ENCODE measurements at places on chromosomes 13 and 19.

GRCh38 chr13:52949742-52950141 lies 78.9 kb upstream of the OLFM4 start:
- DNase-seq, result no peak

DNA sequence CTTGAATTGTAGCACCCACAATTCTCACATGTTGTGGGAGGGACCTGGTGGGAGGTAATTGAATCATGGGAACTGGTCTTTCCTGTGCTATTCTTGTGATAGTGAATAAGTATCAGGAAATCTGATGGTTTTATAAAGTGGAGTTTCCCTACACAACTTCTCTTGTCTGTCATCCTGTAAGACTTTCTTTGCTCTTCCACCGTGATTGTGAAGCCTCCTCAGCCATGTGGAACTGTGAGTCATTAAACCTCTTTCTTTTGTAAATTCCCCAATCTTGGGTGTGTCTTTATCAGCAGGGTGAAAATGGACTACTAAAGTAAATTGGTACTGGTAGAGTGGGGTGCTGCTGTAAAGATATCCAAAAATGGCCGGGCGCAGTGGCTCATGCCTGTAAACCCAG lies 215.6 kb downstream of the LIG4 start:
- DNase-seq, result no peak

GRCh38 chr13:45298206-45298505 lies 42.8 kb downstream of the TPT1 start:
- DNase-seq, result no peak

DNA sequence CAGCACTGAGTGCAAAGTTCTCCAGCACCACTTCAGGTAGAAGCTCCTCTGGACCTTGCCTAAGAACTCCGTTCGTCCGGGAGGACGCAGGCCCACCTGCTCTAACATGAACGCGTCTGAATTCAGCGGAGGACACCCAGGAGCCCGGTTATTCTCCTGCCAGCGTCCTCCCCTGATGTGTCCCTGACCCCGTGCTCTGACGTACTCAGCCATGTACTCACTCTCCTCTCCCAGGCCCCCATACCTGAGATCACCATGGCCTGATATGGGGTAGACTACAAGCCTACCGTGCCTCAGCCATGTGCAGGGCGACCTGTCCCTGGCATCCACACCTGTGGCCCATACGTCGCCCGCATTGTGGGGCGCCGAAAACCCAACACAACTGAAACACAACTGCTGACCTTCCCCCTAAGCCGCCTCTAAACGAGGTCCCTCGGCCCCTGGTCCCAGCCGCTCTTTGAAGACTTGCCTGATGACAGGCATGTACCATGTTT lies 744 bp upstream of the ZNF584 start:
- no peak for DNase-seq

DNA sequence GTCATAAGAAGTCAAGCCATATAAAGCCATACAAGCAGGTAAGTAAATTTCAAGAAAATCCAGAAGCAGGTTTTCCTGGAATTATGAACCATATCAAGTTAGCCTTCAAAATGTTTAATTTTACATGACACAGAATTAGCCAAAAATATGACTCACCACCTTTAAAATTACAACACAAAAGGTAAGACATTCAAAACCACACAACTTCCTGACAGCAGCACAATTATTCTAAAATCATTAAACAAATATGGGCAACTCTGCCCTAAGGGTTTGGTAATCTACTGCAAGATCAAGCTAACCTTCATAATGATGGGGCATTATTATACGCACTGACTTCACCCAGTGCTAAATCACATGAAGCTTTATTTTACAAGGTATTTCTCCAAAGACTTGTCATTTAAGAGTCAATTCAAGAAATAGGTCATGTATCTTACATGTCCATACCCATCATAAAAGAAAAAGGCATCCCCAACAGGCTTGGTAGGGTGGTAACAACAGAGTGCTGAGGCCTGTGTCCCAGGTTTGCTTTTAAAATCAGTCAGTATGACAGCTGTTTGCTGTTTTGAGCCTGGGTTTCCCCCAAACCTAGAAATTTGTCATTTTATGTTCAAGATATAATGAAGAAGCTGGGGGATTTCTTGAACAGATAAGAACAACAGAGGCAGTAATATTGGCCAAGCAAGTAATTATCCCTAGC lies 15.2 kb downstream of the RCBTB1 start:
- no peak for DNase-seq

DNA sequence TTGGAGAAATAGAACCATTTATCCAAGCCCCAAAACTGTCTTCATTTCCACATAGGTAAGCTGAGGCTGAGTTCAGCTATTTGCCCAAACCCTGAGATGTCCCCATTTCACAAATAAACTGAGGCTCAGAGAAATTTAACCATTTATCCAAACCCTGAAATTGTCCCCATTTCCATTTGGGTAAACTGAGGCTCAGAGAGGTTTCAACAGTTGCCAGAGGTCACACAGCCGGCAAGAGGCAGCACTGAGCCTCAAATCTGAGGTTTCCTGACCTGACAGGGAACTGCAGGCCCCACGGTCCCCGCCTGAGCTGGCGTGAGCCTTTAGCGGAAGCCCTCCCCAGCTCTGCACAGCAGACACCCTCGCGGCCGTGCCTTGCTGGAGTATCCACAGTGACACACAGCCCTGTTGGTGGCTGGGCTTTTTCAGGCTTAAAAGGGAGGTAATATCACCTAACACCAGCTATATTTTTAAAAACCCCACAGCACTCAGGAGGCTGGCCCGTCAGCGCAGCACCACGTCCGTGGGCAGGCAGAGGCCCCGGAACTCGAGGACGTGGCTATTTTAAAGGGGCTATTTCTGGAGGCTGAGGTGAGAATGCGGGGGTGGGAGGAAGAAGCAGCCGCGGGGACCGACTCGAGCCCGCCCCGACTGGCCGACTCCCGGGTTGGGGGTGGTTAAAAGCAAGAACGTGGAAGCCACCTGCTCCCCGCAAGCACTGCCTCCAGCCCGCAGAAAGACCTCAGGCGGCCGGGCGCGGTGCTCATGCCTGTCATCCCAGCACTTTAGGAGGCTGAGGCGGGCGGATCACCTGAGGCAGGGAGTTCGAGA lies 18.5 kb downstream of the PTPRS start:
- no peak for DNase-seq

- DNase-seq, result no peak
Observed at GRCh38 chr13:103203735-103204330, 137.6 kb upstream of the SLC10A2 start.

- DNase-seq, result no peak
Observed at GRCh38 chr13:19150712-19151228, 30.9 kb downstream of the TUBA3C start.

- no peak for DNase-seq
Observed at GRCh38 chr13:25662516-25662915, 290.7 kb downstream of the ATP8A2 start.
